ENCODE measurements at places on chromosomes 2 and 18. TPM values are rescaled to one million over a fixed set of nuclear protein-coding genes. Genes with fewer than 3 reads are reported as not detected.

GRCh38 chr2:43221124-43221762 is 5.2 kb downstream of the ZFP36L2 start:
- peak; percentile 71 for DNase-seq

- DNase-seq, result no peak
Observed at GRCh38 chr2:195451160-195451559, 205.9 kb upstream of the SLC39A10 start.

- no peak for DNase-seq
Observed at GRCh38 chr2:37997629-37998028, 72.5 kb downstream of the RMDN2 start.

DNA sequence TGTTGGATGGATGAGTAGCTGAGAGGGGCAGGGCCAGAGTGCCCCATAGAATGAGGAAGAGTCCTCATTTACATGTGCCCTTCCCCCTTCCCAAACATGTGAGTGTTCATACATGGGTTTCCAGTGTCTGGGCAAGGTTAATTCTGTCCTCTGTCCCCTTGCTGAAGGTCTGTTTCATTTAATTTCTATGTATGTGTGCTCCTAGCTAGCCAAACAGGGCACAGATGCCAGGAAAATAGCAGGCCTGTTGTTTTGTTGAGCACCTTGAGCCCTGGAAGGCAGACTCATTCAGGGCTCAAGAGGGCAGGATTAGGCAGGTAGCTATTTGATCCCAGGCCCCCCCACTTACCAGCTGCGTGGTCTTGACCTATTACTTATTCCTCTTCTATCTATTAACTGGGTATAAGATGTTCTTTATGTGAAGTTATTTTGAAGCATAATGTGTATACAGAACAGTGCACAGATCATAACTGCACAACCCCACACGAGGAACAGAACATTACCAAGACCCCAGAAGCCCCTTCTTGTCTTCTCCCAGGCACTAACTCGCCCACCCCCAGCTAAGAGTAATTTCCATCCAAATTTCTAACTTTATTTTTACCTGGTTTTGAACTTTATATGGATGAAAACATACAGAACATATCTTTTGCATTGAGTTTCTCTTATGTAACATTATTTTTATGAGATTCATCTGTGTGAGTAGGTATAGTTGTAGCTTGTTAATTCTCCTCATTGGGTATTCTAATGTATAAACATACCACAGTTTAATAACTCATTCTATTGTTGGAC is 164.3 kb downstream of the RPIA start:
- DNase-seq, result no peak

DNA sequence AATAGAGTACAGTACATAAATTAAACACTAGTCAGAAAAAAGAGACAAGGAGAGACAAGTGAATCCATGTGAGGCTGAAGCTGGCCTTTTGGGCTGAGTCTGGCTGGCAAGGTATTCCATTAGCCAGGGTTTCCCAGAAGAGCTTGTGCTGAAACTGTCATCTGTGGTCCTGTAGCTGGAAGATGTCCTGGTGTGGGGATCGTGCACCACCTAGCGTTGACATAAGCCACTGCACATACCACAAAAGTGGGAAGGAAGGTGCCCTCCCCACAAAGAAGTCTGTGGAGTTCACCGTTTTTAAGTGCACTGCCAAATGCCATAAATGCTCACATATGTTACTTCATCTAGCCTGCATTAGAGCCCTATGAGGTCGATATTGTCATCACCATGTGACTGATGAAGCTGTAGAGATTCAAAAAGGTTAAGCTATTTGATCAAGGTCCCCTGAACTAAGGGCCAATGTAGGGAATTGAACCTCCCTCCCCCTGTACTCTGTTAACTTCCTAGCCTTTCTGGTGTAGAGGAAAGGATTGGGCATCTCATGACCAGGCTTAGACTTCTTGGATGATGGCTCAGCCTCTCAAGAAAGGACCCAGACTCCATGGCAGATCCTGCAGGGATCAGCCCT is 31.9 kb upstream of the GALNT14 start:
- peak; percentile 76 for DNase-seq

DNA sequence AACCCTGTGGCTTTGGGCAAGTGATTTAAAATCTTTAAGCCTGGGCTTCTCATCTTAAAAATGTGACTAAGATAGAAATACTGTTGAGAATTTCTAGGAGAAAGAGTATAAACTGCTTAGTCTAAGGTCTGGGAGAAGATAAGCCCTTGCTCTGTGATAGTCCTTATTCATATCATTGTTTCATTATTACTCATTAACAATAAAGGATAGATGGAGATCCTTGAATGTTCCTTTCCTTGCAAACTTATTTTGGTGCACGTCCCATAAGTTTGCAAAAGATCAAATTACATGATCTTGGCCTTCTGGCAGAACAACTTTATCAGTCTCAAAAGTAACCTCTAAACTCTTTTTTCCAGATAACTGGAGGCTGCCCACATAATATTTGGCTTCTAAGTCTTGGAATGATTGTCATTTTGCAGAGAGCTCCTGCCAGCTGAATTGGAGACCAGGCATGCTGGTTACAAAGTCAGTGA is 138.3 kb downstream of the FAM124B start:
- no peak for DNase-seq

DNA sequence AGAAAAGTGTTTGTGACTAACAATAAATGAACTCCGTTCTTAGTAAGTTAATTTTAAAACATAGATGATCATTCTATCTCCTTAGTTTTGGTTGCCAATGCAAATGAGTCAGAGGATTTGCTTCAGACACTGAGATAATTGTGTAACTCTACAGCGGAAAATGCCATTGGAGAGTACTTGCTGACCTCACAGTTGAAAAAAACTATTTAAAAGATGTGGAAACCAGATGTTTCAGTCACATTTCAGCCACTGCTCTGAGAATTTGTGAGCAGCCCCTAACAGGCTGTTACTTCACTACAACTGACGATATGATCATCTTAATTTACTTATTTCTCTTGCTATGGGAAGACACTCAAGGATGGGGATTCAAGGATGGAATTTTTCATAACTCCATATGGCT is at the start of gene TNFAIP6:
TNFAIP6 (plus strand) TSS at position 234 of the 400 bp plus-strand sequence; CDS start at position 309, 75 bp downstream.
- DNase-seq, result no peak

- DNase-seq, result peak; percentile 90
Observed at GRCh38 chr2:39494784-39495251, 57.7 kb upstream of the MAP4K3 start.

DNA sequence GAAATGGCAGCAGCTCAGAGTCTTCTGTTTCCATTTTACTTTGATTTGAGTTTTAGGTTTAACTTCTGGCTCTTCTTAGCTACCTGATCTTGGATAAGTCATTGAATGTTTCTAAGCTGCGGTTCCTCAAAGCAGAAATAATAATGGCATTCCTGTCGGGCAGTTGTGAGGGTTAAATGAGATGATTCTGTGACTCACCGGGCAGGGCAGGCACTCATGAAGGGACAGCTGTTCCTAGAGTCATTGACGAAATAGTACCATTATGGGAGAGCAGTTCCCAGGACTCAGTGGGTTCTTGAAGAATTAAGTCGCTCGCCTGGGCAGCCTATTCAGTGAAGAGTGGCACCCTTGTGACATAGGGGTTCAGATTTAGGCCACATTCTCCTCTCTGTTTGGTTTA is 10.3 kb downstream of the TRIB2 start:
- DNase-seq, result no peak

DNA sequence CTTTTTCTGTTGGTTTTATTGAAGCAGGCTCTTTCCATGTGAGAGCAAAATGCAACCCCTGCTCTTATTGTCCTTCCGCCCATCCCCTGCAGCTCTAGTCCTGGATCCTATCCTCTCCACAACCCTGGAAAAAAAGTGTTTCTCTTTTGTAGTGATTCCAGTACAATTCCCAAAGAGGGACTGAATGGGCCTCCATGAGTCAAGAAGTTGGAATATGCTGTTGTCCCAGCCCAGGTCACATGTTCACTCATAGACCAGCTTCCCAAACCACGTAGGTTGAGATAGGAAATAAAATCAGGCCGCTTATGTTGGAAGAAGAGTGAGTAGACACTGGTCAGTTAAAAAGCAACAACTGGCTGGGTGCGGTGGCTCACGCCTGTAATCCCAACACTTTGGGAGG is 39.4 kb downstream of the CPO start:
- no peak for DNase-seq

DNA sequence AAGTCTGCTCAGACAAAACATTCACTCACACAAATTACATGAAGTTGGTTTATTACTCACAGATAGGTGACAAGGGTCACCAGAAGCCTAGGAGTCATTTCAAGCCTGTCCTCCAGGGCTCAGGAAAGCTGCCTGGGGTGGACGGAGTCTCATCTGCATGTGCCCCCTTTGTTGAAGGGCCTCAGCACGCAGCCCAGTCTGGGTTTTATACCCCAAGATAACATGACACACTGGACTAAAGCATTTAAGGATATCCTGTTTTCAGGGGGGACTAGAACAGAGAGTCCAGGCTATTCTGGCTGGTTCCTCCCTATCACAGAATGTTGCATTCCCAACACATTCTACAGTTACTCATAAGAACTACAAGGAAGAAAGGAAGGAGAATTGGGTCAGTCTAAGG is 164.7 kb downstream of the MREG start:
- DNase-seq, result peak; percentile 92

GRCh38 chr2:198546122-198546521 is 741.7 kb downstream of the PLCL1 start:
- no peak for DNase-seq

DNA sequence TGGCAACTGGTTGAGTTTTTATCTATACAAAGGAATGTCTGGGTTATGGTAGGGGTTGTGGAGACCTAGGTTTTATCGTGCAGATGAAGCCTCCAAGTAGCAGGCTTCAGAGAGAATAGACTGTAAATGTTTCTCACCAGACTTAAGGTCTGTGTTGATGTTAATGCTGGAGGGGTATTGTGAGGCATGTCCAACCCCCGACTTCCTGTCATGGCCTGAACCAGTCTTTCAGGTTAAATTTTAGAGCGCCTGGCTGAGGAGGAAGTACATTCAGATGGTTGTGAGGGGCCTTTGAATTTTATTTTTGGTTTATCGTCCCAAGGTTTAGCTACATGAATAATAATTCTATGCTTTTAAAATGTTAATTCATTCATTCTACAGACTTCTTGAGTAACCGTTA is 435.1 kb downstream of the DLGAP1 start:
- no peak for DNase-seq

GRCh38 chr2:14903709-14904374 is 271.3 kb downstream of the LRATD1 start:
- peak; percentile 50 for DNase-seq

- DNase-seq, result no peak
Observed at GRCh38 chr2:33264766-33265165, 211.7 kb upstream of the RASGRP3 start.

DNA sequence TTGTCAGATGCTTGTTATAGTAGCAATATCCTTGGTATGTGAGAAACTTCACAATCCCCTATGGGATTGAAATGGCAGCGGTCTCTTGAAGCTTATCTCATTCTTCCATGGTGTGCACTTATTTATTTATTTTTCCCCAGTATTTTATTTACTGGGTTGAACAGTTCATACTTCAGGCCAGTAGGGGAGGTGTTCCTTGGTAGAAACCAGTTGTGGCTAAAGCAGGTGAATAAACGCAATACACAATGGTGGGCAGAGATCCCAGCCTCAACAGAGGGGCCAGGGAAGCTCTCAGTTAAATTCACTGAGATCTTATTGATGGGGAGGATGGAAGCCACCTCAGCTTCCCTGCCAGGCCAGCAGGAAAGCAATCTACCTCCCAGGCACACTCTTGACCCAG is 93.7 kb upstream of the SRD5A2 start:
- no peak for DNase-seq

GRCh38 chr2:32627441-32627813 is 423 bp upstream of the TTC27 start:
- DNase-seq, result peak; percentile 58

DNA sequence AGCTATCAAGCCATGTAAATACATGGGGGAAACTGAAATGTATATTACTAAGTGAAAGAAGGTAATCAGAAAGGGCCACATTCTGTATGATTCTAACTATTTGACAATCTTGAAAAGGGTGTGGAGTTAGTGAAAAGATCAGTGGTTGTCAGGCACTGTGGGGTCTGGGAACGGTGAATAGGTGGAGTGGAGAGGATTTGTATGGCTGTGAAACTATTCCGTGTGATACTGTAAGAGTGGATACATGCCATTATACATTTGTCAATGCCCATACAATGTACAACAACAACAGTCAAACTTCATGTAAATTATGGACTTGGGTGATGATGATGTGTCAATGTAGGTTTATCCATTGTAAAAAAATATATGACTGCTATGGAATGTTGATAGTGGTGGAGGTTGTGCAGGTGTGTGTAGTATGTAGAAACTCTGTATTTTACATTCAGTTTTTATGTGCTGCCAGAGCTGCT is 1116.2 kb downstream of the SUCLG1 start:
- no peak for DNase-seq

Gene CERKL
- not detected for total RNA-seq

Gene TWIST2
- total RNA-seq, result not detected

Gene CENPA
- 5.1 TPM for total RNA-seq

Gene PDE11A
- total RNA-seq, result 0.09 TPM

Gene MC2R
- not detected for total RNA-seq

Gene C2orf80
- not detected for total RNA-seq

Gene ZNF516
- total RNA-seq, result 13.2 TPM

Gene IL1R1
- total RNA-seq, result 24.2 TPM

Data from dermis blood vessel endothelial cell (primary cell).